Stimulated activated CD4-positive, alpha-beta T cell treated with anti-CD3 and anti-CD28 coated beads, TNF-alpha, amount 100 ng/mL, for 4 hours (primary cell): ENCODE measurements at places on chromosomes 2 and 18.

DNA sequence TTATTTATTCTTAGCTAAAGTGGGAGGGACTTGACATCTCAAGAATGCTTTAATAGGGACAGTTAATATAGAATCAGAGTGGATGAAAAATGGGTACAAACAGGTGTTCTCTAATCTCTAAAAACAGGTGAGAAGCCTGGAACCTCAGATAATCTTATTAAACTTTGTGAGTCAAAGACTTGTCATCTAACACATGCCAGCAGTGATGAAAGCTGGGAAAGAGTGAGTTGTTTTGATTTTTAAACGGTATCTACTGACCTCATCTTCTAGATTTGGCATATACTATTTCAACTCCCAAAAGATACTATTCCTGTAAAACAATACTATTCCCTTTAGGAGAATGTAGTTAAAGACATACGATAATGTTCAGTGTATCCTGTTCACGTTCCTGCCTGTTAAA lies 103.4 kb downstream of the CCDC141 start:
- DNase-seq: no peak

DNA sequence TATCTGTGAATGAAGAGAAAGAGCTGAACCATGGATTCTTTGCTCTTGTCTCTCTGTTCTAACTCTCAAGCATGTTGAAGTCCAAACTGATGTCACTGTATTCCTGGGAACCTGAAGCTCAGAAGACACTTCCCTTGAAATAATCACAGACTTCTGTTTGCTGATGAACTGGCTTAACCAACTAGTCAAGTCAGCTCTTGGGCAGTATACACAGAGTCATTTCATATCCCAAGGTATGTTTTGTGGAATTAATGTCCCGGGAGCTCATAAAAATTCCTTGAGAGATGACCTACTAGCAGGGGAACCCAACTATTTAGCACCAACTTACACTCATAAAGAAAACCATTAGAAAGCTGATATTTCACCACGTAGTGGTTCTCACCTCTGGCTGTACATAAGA lies 156.6 kb downstream of the NR4A2 start:
- no peak for DNase-seq

DNA sequence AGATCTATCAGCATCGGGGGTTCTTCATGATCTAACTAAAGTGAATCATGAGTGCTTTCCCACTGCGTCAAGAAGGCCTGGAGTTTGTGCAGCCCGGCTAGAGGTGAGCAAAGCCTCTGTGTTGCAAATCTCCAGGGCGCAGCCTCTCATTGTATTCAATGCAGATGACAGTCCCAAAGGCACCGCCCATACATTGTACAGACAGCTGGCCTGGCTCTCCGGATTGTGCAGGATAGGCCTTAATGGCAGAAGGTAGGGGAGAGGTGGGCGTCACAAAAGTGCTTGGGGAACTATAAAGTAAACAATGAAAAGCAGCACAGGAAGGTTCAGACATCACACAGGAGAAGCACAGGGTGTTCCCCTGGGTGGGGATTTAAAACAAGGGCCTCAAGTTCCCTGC lies 907 bp upstream of the GYPC start:
- no peak for DNase-seq

DNA sequence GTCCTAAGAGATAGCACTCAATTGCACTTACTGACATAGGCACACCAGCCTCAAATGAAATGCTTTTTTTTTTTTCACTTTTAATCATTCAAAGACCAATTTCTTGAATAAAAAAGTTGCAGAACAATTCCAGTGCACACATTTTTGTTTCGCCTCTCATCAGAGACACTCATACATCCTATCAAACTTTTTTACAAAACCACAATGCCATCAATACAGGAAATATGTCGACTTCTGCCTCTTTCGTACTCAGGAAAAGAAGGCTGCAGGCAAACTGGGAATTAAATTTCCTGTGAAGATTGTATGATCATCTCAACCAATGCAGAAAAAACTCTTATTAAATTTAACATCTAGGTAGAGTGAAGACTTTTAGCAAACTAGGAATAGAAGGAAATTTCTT lies 112.4 kb downstream of the DNER start:
- DNase-seq: no peak

DNA sequence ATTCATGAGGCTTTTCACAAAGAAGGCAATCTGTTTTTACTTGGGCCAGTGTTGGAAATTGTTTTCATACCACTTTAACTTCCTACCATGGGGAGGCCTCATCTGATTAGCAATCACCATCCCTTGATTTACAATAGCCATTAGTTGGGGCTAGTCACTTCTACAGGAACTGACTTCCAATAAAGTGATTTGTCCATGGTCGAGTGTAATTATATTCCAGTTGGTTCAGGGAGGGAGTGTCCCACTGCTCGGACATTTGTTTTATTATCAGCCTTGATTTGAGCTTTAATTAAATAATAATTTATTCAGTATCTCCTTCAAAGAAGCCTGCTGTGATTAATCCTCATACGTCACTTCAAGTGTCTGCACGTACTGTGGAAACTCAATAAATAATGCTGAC lies 233.9 kb upstream of the CNTNAP5 start:
- DNase-seq: no peak

GRCh38 chr2:175887776-175888175 lies 114.3 kb downstream of the LNPK start:
- DNase-seq: no peak

GRCh38 chr2:160719116-160719515 lies 225.5 kb upstream of the RBMS1 start:
- DNase-seq: no peak

GRCh38 chr2:218680061-218680460 lies 8.2 kb downstream of the STK36 start:
- no peak for DNase-seq

GRCh38 chr2:190782264-190782663 lies 98.4 kb upstream of the GLS start:
- no peak for DNase-seq

DNA sequence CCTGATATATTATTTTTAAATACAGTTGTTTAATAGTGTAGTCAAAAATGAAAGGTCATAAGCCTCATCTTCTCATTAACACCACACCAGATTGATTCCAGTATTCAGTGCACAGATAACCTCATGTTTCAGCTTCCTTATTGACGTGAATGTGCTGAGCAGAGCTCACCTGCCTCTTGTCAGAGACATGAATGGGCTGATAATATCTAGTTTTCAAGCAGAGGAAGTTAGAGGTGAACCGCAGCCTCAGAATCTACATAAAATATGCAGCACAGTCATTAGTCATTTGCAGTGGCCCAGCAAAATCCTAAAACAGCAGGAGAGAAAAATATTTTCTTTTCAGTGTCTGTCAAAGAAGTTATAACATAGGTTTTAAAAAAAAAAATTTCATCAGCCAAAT lies 216.2 kb downstream of the GBX2 start:
- DNase-seq: no peak

DNA sequence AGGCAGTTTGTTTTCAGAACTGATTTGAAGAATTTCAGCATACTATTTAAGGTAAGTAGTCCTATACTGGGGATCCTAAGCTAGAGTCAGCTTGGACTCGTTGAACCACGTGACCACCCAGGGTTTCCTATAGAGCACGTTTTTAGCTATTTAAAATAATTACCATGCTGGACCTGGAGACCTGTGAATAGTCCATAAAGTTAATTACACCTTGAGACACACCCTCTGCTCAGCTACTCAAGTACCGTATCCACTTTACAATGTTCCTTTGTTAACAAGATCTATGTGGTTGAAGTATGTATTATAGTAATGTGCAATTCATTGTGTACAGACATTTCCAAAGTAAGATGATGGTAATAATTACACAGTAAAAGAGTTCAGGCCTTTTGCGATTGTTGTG lies 67.6 kb downstream of the CRIM1 start:
- DNase-seq: no peak

DNA sequence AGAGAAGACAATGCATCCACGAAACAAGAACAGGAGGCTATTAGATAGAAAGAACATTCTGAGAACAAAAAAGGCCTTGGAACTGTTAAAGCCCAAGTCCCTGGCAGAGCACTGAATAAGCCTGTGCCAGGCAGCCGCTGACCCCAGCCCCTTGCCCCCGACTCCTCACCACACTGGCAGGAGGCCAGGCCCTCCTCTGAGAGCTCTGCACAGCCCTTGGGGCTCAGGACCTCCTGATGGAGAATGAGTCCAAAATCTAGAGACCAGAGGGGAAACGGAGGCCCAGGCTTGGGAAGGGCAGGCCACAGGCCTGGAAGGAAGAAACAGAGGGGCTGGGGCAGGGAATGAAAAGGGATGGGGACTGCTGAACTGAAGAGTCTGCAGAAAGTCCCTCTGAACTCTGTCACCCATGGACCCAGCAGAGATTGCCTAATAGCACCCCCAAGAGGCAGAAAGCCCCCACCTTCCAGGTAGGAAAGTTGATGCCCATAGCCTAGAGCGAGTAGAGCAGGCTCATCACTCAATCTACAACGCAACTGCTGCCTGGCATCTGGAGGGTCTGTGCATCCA lies 18.3 kb upstream of the TNS1 start:
- no peak for DNase-seq

DNA sequence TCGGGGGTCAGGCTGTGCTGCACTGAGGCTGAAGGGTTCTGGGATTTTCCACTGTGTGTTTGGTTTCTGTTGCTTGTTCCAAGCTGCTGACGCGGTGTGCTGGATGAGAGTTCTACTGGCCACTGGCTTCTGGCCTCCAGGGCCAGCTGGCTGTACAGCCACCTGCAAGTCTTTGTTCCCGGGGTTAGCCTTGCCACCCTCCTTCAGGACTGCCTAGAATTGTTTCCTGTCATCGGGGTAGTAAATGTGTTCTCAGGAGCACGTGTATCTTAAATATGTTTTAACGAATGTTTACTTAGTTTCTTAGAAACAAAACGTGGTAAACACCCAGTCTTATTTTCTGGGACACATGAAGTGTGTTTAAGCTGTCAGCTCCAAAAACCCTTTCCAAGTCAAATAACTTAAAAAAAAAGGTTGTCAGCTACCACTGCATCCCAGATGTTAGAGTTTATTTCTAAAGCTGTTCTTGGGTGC lies 231.2 kb downstream of the AGAP1 start:
- DNase-seq: no peak

DNA sequence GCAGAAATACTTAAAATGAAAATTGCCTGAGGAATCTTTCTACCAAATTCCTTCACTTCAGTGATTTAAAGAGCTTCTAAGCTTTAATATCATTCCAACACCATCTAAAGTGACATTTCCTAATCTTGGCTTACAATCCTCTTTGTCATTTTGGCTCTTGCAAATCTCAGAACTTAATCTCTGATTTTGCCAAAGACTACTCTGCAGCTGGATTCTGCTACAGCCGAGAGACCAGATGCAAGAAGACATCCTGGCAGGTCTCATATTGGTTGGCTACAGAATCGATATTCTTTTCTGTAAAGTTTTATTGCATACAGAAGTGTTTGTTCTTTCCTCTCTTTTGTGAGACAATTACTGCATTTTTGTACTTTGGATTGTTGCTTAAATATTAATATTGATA lies 716.5 kb upstream of the LRATD1 start:
- no peak for DNase-seq

- no peak for DNase-seq
Measured at GRCh38 chr2:169822036-169822435, 2.7 kb downstream of the METTL5 start.

DNA sequence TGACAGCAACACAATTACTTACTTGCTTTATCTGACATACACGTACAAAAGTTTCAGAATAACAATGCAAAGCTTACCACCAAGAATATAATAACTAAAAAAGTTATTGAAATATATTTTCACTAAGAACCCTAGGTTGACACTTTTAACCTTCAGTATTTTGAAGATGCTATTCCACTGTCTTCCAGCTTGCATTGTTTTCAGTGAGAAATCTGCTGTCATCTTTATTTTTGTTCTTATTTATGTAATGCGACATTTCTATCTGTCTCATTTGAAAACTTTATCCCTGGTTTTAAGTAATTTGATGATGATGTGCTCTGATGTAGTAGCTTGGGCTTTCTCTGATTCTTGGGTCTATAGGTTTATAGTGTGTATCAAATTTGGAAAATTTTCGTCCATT lies 165.0 kb upstream of the SMIM21 start:
- DNase-seq: no peak

- DNase-seq: no peak
Measured at GRCh38 chr2:221970389-221970788, 328.4 kb downstream of the PAX3 start.

DNA sequence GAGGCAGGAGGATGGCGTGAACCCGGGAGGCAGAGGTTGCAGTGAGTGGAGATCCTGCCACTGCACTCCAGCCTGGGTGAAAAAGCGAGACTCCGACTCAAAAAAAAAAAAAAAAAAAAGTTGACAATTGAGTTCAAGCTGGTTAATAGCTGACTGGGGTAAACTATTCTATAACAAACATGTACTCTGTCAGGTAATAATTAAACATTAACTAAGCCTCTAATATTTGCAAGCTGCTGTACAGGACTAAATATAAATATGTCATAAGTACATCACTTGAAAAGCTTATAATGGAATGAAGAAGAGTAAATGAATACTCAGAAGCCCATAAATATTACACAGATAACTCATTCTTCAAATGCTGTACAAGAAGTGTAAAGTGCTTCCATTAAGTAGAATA lies 190.4 kb upstream of the CRIM1 start:
- no peak for DNase-seq

- DNase-seq: no peak
Measured at GRCh38 chr18:55179425-55179824, 220.2 kb upstream of the CCDC68 start.

- no peak for DNase-seq
Measured at GRCh38 chr2:145601361-145601925, 1081.5 kb upstream of the ZEB2 start.

GRCh38 chr2:223886726-223887125 lies 49.3 kb upstream of the AP1S3 start:
- no peak for DNase-seq

- no peak for DNase-seq
Measured at GRCh38 chr2:11907190-11907589, 160.8 kb downstream of the LPIN1 start.

- DNase-seq: no peak
Measured at GRCh38 chr18:5899835-5900234, 4.5 kb upstream of the TMEM200C start.

DNA sequence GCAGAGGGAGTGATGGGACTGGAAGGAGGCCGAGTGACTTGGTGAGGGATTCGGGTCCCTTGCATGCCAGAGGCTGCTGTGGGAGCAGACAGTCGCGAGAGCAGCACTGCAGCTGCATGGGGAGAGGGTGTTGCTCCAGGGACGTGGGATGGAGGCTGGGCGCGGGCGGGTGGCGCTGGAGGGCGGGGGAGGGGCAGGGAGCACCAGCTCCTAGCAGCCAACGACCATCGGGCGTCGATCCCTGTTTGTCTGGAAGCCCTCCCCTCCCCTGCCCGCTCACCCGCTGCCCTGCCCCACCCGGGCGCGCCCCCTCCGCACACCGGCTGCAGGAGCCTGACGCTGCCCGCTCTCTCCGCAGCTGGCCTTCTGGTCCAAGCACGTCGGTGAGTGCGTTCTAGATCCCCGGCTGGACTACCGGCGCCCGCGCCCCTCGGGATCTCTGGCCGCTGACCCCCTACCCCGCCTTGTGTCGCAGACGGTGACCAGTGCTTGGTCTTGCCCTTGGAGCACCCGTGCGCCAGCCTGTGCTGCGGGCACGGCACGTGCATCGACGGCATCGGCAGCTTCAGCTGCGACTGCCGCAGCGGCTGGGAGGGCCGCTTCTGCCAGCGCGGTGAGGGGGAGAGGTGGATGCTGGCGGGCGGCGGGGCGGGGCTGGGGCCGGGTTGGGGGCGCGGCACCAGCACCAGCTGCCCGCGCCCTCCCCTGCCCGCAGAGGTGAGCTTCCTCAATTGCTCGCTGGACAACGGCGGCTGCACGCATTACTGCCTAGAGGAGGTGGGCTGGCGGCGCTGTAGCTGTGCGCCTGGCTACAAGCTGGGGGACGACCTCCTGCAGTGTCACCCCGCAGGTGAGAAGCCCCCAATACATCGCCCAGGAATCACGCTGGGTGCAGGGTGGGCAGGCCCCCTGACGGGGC lies 4.6 kb downstream of the PROC start:
- no peak for DNase-seq
